Renal cortical epithelial cell (primary cell): ENCODE measurements at places on chromosomes 2 and 18. TPM values are rescaled to one million over a fixed set of nuclear protein-coding genes. Genes with fewer than 3 reads are reported as not detected.

Gene IER3IP1
- total RNA-seq: 19.9 and 22.6 TPM in 2 replicates

Gene LGALSL
- total RNA-seq: 4.6 and 16.0 TPM in 2 replicates

Gene CCDC102B
- total RNA-seq: 1.3 and 2.6 TPM in 2 replicates

Gene ARL5A
- total RNA-seq: 85.4 and 97.2 TPM in 2 replicates

Gene AGAP1
- 10.2 and 17.6 TPM in 2 replicates for total RNA-seq

Gene CFAP221
- total RNA-seq: 2.1 and 22.9 TPM in 2 replicates

Gene GPR45
- not detected in 2 replicates for total RNA-seq

Gene GGCX
- total RNA-seq: 32.6 and 51.4 TPM in 2 replicates

Gene FBXO48
- 0.17 and 0.75 TPM in 2 replicates for total RNA-seq

Gene GTF2A1L
- 0.50 TPM in 1 of 2 replicates, not detected in the other for total RNA-seq

Gene OR6B2
- not detected in 2 replicates for total RNA-seq

Gene MARCHF4
- total RNA-seq: 0.15 and 1.2 TPM in 2 replicates

Gene TRMT61B
- total RNA-seq: 13.4 and 23.8 TPM in 2 replicates

Gene KCNG3
- total RNA-seq: 0.15 TPM in 1 of 2 replicates, not detected in the other

Gene ANKRD44
- total RNA-seq: 9.9 and 16.9 TPM in 2 replicates

Gene GPBAR1
- 0.65 TPM in 1 of 2 replicates, not detected in the other for total RNA-seq

Gene ASPRV1
- total RNA-seq: 0.20 TPM in 1 of 2 replicates, not detected in the other

Gene PLGLB1
- 4.5 TPM in 1 of 2 replicates, not detected in the other for total RNA-seq
